ENCODE measurements at places on chromosomes 5 and 9.

DNA sequence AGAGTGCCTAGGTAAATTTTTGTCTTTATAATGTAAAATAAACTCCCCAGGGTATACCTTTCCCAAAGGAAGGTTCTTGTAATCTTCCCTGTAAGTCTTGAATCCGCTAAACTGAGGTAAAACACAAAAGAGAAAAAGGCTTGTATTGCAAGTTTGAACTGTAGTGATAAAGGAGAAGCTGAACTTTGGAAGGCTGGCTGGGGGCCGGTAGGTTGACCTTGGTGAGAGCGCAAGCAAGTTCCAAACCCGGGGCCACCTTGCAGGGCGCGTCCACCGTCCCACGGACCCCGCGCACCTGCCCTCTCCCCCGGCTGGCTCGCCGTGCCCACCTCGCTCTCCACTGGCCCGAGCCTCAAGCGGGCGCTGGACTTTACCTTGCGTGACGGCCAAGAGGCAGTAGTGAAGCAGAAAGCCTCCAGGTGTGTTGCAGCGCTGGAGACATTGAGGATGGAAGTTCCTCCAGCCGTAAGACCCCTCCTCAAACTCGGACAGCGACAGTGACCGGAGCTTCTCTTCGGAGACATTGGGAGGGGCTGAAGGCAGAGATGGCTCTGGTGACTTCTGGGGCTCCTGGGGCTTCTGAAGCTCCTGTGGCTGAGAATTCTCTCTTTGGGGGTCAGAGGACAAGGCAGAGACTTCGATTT, 428 bp downstream of the SLCO4C1 start:
- no peak for DNase-seq

- no peak for DNase-seq
These were observed 2.6 kb downstream of the CTNNAL1 start for GRCh38 chr9:109010746-109011145.

DNA sequence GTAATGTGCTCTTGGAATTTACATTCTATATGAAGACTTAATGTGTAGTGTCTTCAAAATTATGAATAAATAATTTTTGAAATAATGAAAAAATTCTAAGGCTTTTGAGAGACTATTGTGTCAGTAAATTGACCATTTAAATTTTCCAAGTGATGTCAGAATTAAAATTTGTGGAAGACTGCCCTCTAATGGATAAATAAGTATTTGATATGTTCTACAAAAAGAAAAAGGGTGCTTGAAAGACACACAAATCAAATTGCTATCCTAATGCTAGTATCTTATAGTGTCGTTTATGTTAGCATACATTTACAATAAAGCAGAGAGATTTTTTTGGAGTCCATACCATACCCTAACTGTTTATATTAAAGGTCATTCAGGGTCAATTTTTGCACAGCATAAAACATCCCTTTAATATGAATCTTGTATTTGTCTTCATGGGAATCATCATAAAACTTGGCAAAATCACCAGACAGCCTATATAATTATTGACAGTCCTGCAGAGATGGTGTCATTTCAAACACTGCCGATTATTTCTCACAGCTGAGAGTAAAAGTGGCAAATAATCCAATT, 120.8 kb upstream of the SLC27A6 start:
- DNase-seq: no peak

GRCh38 chr9:125295657-125296056, 34.0 kb downstream of the GAPVD1 start:
- DNase-seq: no peak

- DNase-seq: no peak
These were observed 117.0 kb downstream of the PIK3R1 start for GRCh38 chr5:68332556-68332955.

GRCh38 chr9:94911211-94911610, 184.7 kb downstream of the AOPEP start:
- DNase-seq: no peak

DNA sequence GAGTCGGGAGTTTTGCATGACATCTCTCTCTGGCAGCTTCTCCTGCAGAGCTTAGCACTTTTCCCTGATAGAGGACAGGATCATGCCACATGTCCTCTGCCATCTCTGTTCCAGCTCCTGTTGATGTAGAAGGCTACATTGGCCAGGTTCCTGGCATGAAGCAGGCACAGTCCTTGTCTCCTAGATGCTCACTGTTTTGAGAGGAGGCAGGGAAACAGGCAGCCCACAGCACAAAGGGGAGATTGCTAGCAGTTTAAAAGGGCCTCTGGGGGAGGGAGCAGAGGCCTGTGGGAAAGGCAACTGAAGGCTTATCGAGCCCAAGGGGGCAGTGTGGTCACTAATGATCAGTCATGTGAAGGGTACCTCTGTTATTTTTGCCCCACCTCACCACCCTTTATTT, 10.7 kb downstream of the ARHGAP26 start:
- no peak for DNase-seq

GRCh38 chr9:134983074-134983473, 65.4 kb upstream of the FCN1 start:
- DNase-seq: no peak

- DNase-seq: no peak
These were observed 930.3 kb upstream of the C9orf72 start for GRCh38 chr9:28503573-28503972.

DNA sequence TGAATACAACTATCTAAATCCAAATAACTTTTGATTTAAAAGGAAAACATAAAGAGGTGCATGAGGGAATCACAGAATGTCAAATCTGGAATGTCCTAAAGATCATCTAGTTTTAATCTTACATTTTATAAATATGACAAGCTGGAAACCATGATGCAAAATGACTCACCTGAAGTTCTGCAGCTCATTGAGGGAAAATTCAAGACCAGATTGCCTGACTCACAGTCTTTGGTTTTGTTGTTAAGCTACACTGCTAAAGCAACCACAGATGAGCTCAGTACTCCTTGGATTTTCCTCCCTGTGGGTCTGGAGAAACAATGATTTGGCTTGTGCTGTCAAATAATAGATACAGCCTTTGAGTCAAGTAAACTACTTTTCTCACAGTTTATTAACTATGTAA, 19.1 kb upstream of the EDIL3 start:
- DNase-seq: no peak

- DNase-seq: no peak
These were observed 64.2 kb downstream of the SCAMP1 start for GRCh38 chr5:78424665-78425064.

- no peak for DNase-seq
These were observed at the start of gene STK32A for GRCh38 chr5:147234825-147235635. STK32A (plus strand) TSS chr5:147235026; CDS start chr5:147239635, 4,609 bp downstream.

- DNase-seq: no peak
These were observed 14.3 kb upstream of the ASPN start for GRCh38 chr9:92496396-92497176.

DNA sequence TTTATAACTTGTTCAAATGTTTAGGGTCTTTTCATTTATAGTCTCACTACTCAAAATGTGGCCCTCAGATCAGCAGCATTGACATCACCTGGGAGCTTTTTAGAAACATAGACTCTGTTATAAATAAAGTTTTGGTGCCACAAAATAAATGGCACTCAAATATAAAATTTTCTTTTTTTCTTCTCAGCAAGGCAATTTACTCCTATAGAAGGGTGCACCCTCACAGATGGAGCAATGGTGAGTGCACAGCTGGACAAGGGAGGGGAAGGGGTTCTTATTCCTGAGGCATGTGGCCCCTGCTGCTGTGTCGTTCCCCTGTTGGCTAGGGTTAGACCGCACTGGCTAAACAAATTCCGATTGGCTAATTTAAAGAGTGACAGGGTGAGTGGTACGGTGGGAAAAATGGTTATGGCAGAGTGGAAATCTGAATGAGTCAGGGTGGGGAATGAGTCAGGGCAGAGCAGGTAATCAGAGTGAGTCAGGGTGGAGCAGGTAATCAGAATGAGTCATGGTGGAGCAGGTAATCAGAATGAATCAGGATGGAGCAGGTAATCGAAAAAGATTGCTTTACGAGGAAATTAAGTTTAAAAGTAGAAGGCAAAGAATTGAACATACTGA, 31.8 kb upstream of the C7 start:
- no peak for DNase-seq

GRCh38 chr5:75337366-75338021, 474 bp downstream of the HMGCR start:
- DNase-seq: no peak

- no peak for DNase-seq
These were observed 43.8 kb upstream of the GOLPH3 start for GRCh38 chr5:32217886-32218396.

GRCh38 chr9:133374612-133375115, 1.2 kb downstream of the SURF4 start:
- no peak for DNase-seq

- no peak for DNase-seq
These were observed 72.2 kb downstream of the PIP5K1B start for GRCh38 chr9:68777070-68777763.

- no peak for DNase-seq
These were observed 300.7 kb downstream of the MLLT3 start for GRCh38 chr9:20321423-20322082.

- DNase-seq: no peak
These were observed 119.8 kb upstream of the PPP1R26 start for GRCh38 chr9:135359764-135360163.

DNA sequence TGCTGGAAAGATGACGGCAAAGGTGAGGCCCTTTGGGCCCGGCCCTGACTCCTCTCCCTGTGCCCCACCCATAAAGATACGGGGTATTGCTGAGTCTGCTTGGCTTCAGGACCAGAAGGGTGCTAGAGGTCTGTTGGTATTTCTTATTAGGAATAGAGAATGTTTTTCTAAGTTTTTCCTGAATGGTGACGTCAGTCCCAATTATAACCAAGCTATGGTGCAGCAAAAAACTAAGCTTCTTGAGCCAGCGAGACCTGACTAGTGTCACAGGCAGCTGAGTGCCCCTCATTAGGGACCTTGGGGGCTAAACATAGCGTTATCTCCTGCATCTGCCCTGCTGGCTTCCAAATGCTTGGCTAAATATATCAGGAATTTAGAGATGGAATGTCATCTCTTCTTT, 151.0 kb upstream of the TBC1D2 start:
- DNase-seq: no peak

DNA sequence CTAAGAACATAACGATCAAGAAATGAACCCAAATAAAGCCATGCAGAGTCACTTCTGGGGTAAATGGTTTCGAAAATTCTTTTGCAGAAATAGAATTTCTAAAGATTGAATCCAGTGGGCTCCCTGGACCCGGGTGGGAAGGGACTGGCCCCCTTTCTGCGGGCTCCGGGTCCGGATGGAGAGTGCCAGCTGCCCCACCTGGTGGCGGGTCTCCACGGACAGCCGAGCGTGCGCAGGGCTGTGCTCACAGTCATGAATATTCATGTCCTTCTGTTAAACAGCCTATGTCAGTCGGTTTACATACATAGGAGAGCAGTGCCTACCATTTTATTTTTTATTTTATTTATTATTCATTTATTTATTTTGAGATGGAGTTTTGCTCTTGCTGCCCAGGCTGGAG, 4.7 kb upstream of the PPP1R26 start:
- no peak for DNase-seq

- no peak for DNase-seq
These were observed 35.2 kb upstream of the SLC36A2 start for GRCh38 chr5:151382576-151382975.

- DNase-seq: no peak
These were observed 73.4 kb upstream of the PPARGC1B start for GRCh38 chr5:149656576-149657182.

DNA sequence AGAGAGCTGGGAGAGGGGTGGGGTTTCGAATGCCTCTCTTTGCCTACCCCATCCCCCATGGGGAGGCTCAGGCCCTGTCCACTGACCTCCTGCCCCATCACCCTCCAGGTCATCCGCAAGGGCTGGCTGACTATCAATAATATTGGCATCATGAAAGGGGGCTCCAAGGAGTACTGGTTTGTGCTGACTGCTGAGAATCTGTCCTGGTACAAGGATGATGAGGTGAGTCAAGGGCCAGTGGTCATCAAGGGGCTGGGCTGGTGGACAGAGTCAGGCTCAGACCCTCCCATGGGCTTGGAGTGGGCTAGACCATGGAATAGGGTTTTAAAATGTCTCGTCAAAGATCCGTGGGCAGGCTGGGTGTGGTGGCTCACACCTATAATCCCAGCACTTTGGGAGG, 33.7 kb downstream of the GOLGA2 start:
- DNase-seq: no peak

GRCh38 chr5:62886603-62887315, 308.1 kb downstream of the LRRC70 start:
- no peak for DNase-seq

- DNase-seq: no peak
These were observed 6.5 kb downstream of the LVRN start for GRCh38 chr5:115968770-115969169.

- DNase-seq: no peak
These were observed 276.7 kb downstream of the AUH start for GRCh38 chr9:91084896-91085516.

DNA sequence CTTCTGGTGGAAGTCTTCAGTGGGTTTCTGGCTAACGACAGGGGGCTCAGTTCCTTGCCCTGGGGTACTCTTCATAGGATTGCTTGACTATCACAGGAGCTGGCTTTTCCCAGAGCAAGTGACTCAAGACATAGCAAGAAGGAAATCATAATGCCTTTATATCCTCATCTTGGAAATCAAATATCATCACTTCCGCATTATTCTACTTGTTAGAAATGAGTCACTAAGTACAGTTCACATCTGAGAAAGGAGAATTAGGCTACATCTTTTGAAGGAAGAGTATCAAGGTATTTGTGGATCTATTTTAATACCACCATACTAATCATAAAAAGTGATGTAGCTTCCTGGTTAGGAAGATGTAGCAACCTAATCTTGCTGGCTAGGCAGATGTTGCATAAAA, 148.2 kb upstream of the RAI14 start:
- no peak for DNase-seq

DNA sequence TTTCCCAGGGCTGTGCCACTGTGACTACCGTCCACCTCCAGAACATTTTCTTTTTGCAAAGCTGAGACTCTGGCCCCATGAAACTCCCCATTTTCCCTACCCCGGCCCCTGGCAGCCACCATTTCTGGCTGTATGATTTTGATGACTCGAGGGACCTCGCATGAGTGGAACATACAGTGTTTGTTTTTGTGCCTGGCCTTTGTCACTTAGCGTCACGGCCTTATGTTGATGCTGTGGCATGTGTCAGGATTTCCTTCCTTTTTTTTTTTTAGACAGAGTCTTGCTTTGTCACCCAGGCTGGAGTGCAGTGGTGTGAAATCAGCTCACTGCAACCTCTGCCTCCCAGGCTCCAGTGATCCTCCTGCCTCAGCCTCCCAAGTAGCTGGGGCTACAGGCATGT, 42.7 kb downstream of the ASS1 start:
- DNase-seq: no peak

DNA sequence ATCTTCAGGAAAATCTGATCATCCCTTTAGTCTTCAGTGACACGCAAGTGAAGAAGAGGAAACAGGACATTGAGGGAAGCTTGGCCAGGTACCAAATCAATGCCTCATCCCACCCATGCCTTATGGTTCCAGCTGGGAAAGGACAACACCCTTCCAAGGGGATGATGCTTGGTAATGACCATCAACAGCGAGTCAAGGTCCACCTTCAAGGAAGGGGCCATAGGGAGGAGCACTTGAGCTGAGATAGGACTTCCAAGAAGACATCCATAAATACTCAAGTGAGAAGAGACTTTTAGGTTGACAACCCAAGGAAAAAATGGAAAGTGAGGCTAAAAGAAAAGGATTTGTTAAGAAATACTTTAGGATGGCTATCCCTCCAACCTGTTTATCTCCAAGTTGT, 27.1 kb upstream of the GAS1 start:
- no peak for DNase-seq

- DNase-seq: no peak
These were observed 789 bp downstream of the ACER2 start for GRCh38 chr9:19409401-19410194.
